ENCODE measurements at places on chromosomes 5 and 9.
A peak's percentile ranks its signal among the peaks of the same experiment; 100 is the strongest.

DNA sequence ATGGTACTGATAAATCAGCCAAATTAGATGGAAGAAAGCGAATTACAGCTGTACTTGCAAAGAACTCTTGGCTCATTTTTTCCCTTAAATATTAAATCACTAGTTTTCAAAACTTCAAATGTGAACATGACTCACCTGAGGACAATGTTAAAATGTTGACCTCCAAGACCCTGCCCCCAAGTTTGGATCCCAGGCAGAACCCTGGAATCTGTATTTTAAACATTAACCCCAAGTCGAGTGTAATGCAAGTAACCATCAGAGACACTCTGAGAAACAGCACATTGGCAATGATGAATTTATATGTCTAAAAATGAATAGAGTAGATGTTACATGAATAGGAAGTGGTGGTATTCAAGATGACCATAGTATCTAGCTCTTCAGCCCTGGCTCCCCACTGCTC, 2.3 kb upstream of the CD274 start:
- no peak for DNase-seq

DNA sequence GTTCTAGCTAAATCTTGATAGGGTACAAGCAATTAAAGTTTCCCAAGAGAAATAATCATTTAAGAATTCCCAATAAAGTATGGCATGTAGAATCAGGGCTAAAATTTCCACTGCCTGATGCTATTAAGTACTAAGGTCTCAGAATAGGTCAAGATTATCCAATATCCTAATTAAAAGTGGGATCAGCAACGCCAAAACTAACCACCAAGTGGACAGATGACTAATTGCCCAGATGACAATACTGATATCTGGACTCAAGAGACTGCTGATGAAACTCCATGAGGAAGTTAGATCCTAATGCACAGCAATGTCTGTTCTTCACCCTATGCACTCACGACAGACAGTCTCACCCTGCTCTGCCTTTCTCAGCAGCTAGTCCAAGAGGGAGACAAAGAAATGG, 14.3 kb downstream of the DEPDC1B start:
- peak; percentile 33 for DNase-seq

DNA sequence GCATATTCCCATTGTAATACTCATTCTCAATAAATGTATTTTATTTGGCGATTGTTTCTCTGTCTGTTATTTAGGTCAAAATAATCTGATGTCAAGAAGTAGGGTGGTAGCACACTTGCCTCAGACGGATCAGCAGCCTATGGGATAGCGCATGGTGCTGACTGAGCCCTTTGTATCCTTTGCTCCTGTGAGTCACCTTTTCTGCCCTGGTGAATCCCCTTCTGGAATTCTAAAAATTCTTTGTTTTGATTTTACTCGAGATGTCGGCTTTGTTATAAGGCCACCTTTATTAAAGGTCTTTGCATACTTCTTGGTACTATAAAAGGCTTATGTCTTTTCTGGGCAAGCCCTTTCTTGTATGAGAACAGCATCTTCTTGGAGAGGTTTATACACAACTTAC, 1187.8 kb downstream of the CDH9 start:
- DNase-seq = no peak

DNA sequence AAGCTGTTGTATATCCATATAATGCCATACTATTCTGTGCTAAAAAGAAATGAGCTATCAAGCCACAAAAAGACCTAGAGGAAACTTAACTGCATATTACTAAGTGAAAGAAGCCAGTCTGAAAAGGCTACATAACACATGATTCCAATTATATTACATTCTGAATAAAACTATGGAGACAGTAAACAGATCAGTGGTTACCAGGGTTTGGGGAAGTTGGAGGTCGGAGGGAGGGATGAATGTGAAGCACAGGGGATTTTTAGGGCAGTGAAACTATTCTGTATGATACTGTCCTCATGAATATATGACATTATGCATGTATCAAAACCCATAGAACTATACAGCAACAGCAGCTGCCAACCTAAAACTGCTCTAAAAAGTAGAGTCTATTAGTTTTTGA, 5.6 kb upstream of the RFK start:
- DNase-seq = peak; percentile 75

DNA sequence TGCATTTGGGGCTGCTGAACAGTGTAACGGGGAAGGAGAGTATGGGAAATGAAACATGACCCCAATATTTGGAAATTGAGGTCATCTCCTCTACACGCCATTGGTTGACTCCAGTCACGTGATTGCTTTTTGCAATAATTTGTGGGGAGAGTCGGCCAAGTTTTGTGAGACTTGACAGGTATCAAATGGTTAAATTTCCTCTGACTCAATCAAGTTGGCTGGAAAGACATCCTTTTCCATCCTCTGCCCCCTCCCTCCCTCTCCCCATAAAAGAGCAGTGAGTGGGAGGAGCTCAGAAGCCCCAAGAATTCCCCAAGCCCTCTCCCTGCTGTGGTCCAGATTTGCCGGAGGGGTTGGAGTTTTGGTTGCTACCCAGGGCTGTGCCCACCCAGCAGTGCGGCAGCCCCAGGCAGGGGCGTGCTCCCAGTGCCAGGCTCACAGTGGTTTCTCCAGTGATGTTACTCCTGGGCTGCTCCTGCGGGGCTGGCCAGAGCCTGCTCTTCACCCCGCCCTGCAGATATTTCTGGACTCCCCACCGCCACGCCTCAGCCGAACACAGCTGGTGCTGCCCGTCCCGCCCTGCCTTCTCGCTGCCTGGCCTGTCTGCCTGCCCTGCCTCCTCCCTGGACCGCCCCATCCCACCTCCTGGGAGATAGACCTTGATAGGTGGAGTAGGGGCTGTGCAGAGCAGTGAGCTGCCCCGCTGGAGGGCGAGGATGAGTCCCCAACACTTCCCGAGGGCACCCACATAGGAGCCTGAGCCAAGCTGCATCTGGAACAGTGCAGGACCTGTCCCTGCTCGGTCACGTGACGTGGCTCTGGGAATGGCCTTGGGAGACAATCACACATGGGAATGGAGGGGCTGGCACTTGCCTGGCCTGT, 3.4 kb downstream of the COL5A1 start:
- DNase-seq = peak; percentile 38

DNA sequence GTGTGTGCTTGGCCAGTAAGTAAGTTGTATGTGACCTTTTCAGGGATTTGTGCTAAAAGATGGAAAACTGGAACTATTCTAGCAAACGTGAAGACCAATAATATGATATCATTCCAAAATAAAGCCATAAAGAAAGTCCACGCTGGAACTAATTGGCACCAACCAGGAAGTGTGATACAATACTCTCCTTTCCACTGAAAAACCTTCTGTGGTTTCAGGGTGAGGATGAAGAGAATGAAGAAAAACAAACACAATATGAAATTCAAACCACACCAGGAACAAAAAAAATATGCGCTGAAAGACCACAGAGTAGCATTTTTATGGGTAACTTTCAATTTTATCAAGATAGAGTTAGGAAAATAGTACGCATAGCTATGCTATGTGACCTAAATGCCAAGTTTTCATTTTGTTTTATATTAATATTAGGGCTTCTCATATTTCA, 105.8 kb downstream of the EFNA5 start:
- DNase-seq = no peak
